ENCODE measurements at places on chromosomes 3 and 15. TPM values are rescaled to one million over a fixed set of nuclear protein-coding genes. Genes with fewer than 3 reads are reported as not detected.
A peak's percentile ranks its signal among the peaks of the same experiment; 100 is the strongest.

DNA sequence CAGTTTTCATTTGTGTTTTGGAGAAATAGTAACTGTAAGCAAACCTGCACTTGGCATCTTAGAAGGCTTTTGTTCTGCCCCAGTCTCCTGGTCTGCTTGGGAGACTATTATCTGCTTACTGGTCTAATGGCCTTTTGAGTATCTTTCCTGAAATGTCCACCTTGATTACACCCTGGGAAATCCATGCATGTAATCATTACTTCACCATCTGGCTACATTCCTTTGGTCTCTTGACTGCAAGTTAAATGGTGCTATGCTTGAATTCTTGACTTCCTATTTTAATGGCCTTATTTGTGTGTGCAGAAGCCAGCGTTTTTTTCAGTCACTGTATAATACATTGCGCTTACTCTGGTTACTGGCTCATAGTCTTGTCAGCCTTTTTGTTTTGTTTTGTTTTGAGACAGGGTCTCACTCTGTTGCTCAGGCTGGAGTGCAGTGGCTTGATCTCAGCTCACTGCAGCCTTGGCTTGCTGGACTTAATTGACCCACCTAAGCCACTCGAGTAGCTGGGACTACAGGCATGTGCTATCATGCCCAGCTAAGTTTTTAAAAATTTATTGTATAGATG, 30.0 kb downstream of the CHD2 start:
- no peaks in the 10 kb centered on the region for H3K27me3 ChIP-seq
- no peak overlapping the region for H3K27ac ChIP-seq
- H3K4me3 ChIP-seq = no peak overlapping the region
- DNase-seq = no peak

GRCh38 chr15:76059320-76060117, at the start of gene TMEM266:
TSS of gene TMEM266 (plus strand) at chr15:76059985. CDS start at chr15:76134264, 74,279 bp downstream.
- H3K27me3 ChIP-seq = peaks cover 15% of the 10 kb centered on the region
- DNase-seq = no peak
- H3K27ac ChIP-seq = no peak within 1 kb of the TSS
- peak within 1 kb of the TSS; percentile 36 for H3K4me3 ChIP-seq

DNA sequence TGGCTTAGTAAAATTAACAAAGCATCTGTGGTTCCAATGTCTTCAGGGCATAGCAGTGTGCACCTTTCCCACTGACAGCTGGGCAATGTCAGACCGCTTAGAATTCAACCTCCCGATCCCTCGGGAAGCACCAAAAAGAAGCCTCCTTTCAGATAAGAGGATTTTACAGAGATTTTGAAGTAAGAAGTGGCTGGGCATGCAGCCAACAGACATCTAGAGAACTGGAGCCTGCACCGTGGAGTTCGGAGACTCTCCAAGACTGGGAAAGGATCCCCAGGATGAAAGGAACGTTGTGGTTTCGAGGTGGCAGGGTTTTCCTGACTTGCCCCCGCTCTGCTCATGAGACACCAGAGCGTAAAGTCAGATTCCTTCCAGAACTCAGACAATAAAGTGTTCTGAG, 5.3 kb downstream of the FAM174B start:
- no peaks in the 10 kb centered on the region for H3K4me1 ChIP-seq
- no peak overlapping the region for H3K4me3 ChIP-seq
- H3K27me3 ChIP-seq = no peaks in the 10 kb centered on the region
- no peak overlapping the region for H3K27ac ChIP-seq

DNA sequence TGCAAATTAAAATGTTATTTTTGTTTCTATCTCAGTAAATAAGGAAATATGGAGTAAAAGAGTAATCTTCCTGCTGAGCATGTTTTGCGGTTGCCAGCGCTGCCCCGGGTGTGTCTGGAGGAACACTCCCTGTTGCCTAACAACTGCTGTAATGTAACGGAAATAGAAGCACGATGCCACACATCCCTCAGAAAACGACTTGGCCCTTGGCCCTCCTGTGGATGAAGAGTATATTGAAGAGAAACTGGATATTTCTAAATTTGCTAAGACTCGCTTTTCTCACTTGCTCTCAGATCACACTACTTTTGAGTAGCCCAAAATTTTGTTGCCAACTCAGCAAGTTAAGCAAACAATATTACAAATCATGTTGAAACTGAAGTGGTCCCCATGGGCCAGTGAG, 18.9 kb downstream of the CX3CR1 start:
- no peak overlapping the region for H3K27ac ChIP-seq
- no peaks in the 10 kb centered on the region for H3K27me3 ChIP-seq

DNA sequence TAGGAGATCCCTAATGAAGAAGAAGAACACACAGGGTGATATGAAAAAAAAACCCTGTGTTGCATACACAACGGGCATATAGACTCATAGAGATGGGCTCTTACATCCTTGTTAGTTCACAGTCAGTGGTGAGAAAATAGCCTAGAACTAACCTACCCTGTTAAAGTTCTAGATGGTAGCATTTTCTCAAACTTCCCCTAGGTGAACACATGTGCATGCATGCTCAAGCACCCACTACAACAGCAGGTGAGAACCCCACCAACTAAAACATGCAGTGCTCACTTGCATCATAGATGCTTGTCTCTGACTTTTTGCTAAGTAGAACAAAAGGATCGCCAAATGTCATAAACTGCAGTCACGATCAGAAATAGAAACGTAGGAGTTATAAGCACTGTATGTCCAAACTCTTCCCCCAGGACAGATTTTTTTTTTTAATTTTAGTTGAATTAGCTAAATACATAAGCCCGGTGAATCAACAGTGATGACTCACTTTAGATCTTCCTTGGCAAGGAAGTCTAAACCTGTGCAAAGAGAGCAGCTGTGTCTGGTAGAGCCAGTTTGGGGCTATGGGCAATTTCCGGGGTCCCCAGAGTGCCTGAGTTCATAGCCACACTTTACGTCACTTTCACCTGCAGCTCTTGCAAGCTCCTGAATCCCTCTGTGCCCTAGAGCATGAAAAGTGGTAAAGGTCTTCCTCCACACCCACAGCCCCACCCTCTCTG, 96.2 kb upstream of the SEMA6D start:
- H3K27me3 ChIP-seq = no peaks in the 10 kb centered on the region
- no peaks in the 10 kb centered on the region for H3K4me1 ChIP-seq
- H3K27ac ChIP-seq = no peak overlapping the region
- DNase-seq = no peak
- no peak overlapping the region for H3K4me3 ChIP-seq

GRCh38 chr3:68403741-68404140, 528.6 kb downstream of the TAFA4 start:
- no peak overlapping the region for H3K27ac ChIP-seq
- no peak overlapping the region for H3K4me3 ChIP-seq
- no peaks in the 10 kb centered on the region for H3K36me3 ChIP-seq
- H3K4me1 ChIP-seq = no peaks in the 10 kb centered on the region

DNA sequence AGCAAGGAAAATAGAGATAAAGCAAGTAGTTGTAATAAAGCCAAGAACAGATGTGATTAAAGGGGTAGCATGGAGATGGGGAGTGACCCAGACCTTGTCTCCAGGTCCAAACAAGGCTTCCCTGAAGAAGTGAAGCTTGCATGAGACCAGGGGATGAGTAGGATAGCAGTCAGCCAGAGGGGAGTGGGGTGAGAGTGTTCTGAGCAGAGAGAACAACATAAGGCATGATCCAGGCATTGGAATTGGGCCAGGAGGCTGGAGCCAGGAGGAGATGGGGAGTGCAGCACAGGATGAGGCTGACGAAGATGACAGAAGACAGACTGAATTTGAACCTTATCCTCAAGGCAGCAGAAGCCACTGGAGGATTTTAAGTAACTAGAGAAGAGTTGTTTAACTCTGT, 7.2 kb downstream of the TMOD2 start:
- H3K36me3 ChIP-seq = no peaks in the 10 kb centered on the region
- no peak overlapping the region for H3K27ac ChIP-seq
- DNase-seq = no peak
- H3K27me3 ChIP-seq = no peaks in the 10 kb centered on the region

Gene VIPR1
- total RNA-seq = 8.0 TPM

- H3K27ac ChIP-seq = no peak overlapping the region
- no peaks in the 10 kb centered on the region for H3K36me3 ChIP-seq
- DNase-seq = no peak
- H3K4me1 ChIP-seq = peaks cover 7% of the 10 kb centered on the region
- H3K27me3 ChIP-seq = no peaks in the 10 kb centered on the region
- H3K4me3 ChIP-seq = no peak overlapping the region
These were observed 213.0 kb downstream of the PDCD6IP start for GRCh38 chr3:34011171-34012101.

Gene NRROS
- 11.2 TPM for total RNA-seq

Gene FAM240A
- not detected for total RNA-seq

- peak overlapping the region; percentile 94 for H3K27ac ChIP-seq
- no peaks in the 10 kb centered on the region for H3K36me3 ChIP-seq
- peak overlapping the region; percentile 46 for H3K4me3 ChIP-seq
- H3K27me3 ChIP-seq = no peaks in the 10 kb centered on the region
- DNase-seq = no peak
These were observed 33.1 kb downstream of the KLF13 start for GRCh38 chr15:31359702-31360111.

Gene A4GNT
- total RNA-seq = not detected

Gene ANKRD34C
- total RNA-seq = not detected

- no peaks in the 10 kb centered on the region for H3K27me3 ChIP-seq
- peak overlapping the region; percentile 94 for H3K27ac ChIP-seq
- peak; percentile 22 for DNase-seq
- H3K4me3 ChIP-seq = peak overlapping the region; percentile 85
These were observed 1.4 kb downstream of the FYTTD1 start for GRCh38 chr3:197750858-197751737.

Gene SMCO1
- not detected for total RNA-seq

- H3K27ac ChIP-seq = no peak overlapping the region
- DNase-seq = no peak
- H3K27me3 ChIP-seq = peaks cover 4% of the 10 kb centered on the region
These were observed 399.7 kb upstream of the THBS1 start for GRCh38 chr15:39181056-39181747.

- H3K27ac ChIP-seq = no peak overlapping the region
- no peak overlapping the region for H3K4me3 ChIP-seq
- no peaks in the 10 kb centered on the region for H3K36me3 ChIP-seq
- H3K4me1 ChIP-seq = peaks cover 3% of the 10 kb centered on the region
- no peaks in the 10 kb centered on the region for H3K27me3 ChIP-seq
These were observed 116.0 kb downstream of the IGF1R start for GRCh38 chr15:98764291-98764690.

GRCh38 chr15:33565094-33565493, 254.3 kb downstream of the RYR3 start:
- no peaks in the 10 kb centered on the region for H3K27me3 ChIP-seq
- no peak overlapping the region for H3K27ac ChIP-seq
- H3K4me1 ChIP-seq = no peaks in the 10 kb centered on the region
